ENCODE measurements at places on chromosomes 16 and 17. TPM values are rescaled to one million over a fixed set of nuclear protein-coding genes. Genes with fewer than 3 reads are reported as not detected.

DNA sequence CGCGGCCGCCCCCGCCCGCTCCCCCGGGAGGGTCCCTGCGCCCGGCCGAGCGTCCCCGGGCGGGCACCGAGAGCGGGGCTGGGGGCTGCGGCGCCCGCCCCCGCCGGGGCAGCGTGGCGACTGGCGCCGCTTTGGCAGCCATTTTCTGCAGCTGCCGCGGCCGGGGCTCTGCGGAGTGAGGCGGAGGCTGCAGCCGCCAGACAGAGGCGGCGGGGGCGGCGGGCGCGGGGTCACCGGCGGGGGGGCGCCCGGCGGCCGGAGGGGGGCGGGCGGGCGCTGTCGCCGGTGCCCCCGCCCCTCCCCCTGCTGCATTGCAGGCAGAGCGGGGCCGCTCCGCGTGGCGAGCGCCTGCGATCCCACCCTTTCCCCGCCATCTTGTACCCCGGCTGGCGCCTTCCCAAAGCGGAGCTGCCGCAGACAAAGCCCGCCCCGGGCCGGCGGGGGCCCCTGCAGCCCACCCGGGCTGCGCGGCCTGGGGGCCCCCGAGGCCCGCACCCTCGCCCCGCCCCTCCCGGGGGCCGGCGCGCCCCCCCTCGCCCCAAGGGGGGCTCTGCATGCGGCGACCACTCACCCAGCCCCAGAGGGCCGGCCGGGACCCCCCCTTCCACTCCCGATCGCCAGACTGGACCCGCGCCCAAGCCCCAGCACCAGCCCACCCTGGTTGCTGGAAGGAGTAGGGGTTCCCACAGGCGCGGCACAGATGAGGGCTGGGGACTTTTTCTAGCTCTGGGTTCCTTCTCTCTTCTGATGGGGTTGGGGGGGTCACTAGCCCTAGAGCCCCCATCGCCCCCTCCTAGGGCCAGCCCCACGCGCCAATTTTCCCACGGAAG is 16.6 kb upstream of the CBX8 start:
- no peak for DNase-seq

GRCh38 chr17:50892101-50892776 is 26.1 kb upstream of the TOB1 start:
- no peak for DNase-seq

GNGT2 gene
- not detected for total RNA-seq

CCL16 gene
- not detected for total RNA-seq
